Mesenchymal stem cell (in vitro differentiated cells and primary cell): ENCODE measurements at places on chromosomes 12 and 14.
A peak's percentile ranks its signal among the peaks of the same experiment; 100 is the strongest.

DNA sequence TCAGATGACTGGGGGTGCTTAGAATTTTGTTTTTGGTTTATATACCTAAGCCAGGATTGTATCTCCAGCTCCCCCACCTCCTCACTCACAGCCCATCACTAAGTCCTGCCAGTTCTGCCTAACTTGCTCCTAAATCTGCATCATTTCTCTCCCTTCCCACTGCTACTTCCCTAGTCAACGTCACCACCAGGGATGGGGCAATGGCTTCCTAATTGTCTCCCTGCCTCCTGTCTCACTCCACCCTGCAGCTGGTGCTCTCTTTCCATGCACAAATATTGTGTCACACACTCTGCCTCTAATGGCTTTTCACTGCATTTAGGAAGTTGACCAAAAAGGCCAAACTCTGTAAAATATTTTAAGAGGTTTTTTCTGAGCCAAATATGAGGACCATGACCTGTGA is 11.5 kb downstream of the OAS2 start:
- DNase-seq, result no peak
- H3K36me3 ChIP-seq, result no peaks in the 10 kb centered on the region
- no peaks in the 10 kb centered on the region for H3K4me1 ChIP-seq
- H3K27me3 ChIP-seq, result no peaks in the 10 kb centered on the region
- no peak overlapping the region for H3K27ac ChIP-seq

GRCh38 chr14:100476012-100476822 is 111.0 kb downstream of the BEGAIN start:
- peaks cover 29% of the 10 kb centered on the region for H3K4me1 ChIP-seq
- no peaks in the 10 kb centered on the region for H3K27me3 ChIP-seq
- peak; percentile 93 for DNase-seq

GRCh38 chr12:67069451-67070306 is 199.5 kb upstream of the CAND1 start:
- peaks cover 14% of the 10 kb centered on the region for H3K27me3 ChIP-seq
- no peaks in the 10 kb centered on the region for H3K36me3 ChIP-seq
- H3K27ac ChIP-seq, result no peak overlapping the region
- peak; percentile 17 for DNase-seq
- H3K4me3 ChIP-seq, result peak overlapping the region; percentile 69

- H3K27me3 ChIP-seq, result no peaks in the 10 kb centered on the region
- no peak overlapping the region for H3K4me3 ChIP-seq
- no peak overlapping the region for H3K27ac ChIP-seq
These were observed 7.8 kb downstream of the LRRC10 start for GRCh38 chr12:69602954-69603353.

DNA sequence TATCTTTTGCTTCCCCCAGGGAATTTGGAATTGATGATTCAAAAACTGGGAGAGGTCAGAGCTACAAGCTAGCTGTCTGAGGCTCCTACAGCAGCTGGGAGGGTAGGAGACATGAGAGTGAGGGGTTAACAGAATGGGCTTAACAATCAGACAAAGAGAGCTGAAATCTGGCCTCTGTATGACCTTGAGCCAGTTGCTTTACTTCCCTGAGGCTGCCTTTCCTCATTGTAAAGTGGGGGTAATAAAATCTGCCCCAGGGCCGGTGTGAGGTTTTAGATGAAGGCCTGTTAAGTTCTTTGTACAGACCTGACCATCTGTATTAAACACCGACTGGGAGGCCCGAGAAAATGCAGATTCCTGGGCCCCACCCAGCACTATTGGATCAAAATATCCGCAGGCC is 164.3 kb upstream of the NOS1 start:
- no peak overlapping the region for H3K4me3 ChIP-seq
- peaks cover 82% of the 10 kb centered on the region for H3K27me3 ChIP-seq
- no peak overlapping the region for H3K27ac ChIP-seq
- H3K4me1 ChIP-seq, result no peaks in the 10 kb centered on the region
- H3K36me3 ChIP-seq, result no peaks in the 10 kb centered on the region
- DNase-seq, result no peak

DNA sequence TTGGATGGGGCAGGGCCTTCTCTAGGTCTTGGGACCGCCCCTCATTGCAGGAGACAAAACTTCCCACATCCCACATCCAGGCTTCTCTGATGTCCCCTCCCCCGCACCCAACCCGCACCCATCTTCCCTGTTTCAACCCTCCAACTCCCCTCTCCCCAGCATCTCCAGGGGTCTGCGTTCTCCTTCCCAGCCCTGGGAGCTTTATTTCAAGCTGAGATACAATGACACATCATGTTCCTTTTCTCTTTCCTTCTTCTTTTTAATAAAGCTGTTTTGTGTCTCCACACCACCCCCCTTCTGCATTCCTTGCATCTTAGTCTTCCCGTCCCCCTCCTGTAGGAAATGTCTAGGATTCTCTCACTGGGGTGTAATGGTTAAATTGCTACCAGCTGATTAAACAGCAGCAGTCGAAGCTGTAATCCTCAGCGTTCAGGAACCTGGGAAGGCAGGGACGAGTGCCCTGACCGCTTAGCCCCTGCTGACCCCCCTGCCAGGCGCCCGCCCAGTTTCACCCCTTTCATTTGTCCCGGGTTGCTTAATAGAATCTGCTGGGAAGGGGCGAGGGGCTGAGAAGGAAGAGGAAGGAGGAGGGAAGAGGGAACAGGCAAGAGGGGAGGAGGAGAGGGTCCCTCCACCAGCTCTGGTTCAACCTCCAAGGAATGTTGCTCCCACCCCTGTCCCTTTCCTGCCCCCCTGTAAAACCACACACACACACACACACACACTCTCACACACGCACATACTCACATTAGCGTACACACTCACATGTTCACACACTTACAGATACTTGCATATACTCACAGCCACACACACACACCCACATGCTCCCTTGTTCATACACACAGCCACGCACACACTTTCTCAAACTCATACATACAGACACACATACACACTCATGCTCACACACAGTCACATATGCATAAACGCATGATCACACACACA is 104.5 kb upstream of the MED13L start:
- no peaks in the 10 kb centered on the region for H3K27me3 ChIP-seq
- peaks cover 30% of the 10 kb centered on the region for H3K4me1 ChIP-seq
- H3K4me3 ChIP-seq, result no peak overlapping the region
- DNase-seq, result peak; percentile 95
- H3K36me3 ChIP-seq, result no peaks in the 10 kb centered on the region

GRCh38 chr12:1369460-1369859 is 224.9 kb downstream of the FBXL14 start:
- peak; percentile 87 for DNase-seq
- H3K27me3 ChIP-seq, result no peaks in the 10 kb centered on the region
- peaks cover 13% of the 10 kb centered on the region for H3K36me3 ChIP-seq

DNA sequence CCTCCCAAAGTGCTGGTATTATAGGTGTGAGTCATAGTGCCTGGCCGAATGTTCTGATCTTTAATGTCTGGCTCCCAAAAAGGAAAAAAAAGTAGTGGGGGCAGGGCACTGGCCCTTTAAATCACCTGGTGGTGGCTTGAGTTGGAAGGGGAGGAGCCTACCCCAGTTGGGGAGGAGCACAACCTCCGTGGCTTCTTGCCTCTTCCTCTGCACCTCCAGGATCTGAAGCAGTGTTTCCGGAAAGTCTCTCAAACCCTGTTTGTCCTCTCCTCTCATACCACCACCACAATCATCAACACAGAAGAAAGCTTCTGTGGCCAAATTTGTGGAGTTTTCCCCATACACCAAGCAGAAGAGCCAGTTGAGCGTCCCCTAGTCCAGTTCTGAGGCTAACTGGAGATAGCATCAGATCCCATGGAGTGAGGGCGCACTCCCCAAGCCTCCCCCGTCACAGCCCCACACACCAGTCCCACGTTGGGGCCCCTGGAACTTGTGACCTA is 24.3 kb upstream of the RCOR1 start:
- H3K4me3 ChIP-seq, result no peak overlapping the region
- H3K27ac ChIP-seq, result no peak overlapping the region
- H3K4me1 ChIP-seq, result peaks cover 2% of the 10 kb centered on the region
- no peaks in the 10 kb centered on the region for H3K36me3 ChIP-seq

GRCh38 chr14:75231320-75231719 is 47.3 kb upstream of the FOS start:
- no peaks in the 10 kb centered on the region for H3K27me3 ChIP-seq
- H3K4me3 ChIP-seq, result no peak overlapping the region
- H3K27ac ChIP-seq, result no peak overlapping the region
- peaks cover 7% of the 10 kb centered on the region for H3K4me1 ChIP-seq
- H3K36me3 ChIP-seq, result no peaks in the 10 kb centered on the region

DNA sequence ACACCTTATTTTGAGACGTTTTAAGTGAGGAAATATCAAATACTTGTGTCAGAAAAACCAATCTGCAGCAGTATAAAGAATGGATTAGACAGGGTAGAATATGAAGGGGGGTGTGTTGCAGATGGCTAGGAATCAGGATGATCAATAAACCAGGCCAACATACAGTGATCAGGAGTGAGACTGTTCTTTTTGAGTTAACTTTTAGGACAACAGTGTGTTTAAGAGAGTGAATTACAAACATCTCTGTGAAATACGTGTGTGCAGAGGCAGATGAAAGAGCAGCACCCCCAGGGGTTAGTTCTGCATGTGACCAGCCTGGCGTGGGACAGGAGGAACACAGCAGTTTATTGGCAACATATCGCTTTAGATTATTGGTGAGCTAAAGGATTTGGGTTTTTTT is 10.6 kb upstream of the NRDE2 start:
- H3K36me3 ChIP-seq, result no peaks in the 10 kb centered on the region
- DNase-seq, result no peak
- no peak overlapping the region for H3K27ac ChIP-seq

DNA sequence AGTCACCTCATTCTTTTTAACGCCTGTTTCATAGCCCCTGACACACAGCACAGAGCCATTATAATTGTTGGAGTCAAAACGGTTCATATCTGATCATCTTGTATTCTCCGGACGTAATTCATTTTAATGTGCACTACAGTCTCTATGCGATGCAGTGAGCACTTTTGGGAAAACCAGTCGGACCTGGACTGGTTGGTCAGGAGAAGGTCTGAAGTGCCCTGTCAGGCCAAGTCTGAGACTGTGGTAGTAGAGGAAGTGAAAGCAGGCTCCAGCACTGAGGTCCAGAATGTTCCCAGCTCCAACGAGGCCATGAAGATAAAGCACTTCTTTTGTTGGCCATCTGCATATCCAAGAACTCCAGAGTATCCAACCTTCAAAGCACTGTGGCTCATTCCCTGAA is 117.1 kb upstream of the NCOR2 start:
- no peaks in the 10 kb centered on the region for H3K36me3 ChIP-seq
- DNase-seq, result peak; percentile 59
- peak overlapping the region; percentile 96 for H3K27ac ChIP-seq
- no peaks in the 10 kb centered on the region for H3K27me3 ChIP-seq

DNA sequence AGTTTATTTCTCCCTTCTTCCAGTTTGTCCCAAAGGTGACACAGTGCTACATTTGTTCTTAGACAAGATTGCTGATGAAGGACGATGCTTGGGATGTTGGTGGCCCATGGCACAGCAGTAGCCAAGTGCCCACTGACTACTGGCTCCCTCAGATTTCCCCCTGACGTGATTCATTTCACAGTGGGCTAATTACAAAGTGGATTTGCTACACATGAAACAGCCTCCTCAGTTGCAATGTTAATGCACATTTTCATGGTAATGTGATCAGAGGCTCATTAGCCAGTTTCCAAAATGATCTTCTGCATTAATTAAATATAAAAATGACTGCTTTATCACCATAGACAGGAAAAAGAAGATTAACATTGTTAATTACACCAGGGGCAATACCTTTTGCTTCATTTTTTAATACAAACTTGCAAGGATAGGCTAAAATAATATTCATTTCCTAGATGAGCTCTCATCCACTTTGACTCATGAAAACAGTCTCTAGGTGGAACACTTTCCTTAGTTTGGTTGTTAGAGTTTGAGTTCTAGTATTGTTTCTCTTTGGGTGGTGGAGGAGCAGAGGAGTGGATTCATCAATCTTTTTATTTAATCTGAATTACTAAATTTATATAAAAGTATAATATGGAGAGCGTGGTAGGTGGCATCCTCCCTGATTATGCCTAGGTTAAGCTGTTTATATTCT is 250.9 kb downstream of the PDZRN4 start:
- DNase-seq, result no peak
- no peak overlapping the region for H3K27ac ChIP-seq
- peaks cover 1% of the 10 kb centered on the region for H3K4me1 ChIP-seq
- no peak overlapping the region for H3K4me3 ChIP-seq
- no peaks in the 10 kb centered on the region for H3K36me3 ChIP-seq

DNA sequence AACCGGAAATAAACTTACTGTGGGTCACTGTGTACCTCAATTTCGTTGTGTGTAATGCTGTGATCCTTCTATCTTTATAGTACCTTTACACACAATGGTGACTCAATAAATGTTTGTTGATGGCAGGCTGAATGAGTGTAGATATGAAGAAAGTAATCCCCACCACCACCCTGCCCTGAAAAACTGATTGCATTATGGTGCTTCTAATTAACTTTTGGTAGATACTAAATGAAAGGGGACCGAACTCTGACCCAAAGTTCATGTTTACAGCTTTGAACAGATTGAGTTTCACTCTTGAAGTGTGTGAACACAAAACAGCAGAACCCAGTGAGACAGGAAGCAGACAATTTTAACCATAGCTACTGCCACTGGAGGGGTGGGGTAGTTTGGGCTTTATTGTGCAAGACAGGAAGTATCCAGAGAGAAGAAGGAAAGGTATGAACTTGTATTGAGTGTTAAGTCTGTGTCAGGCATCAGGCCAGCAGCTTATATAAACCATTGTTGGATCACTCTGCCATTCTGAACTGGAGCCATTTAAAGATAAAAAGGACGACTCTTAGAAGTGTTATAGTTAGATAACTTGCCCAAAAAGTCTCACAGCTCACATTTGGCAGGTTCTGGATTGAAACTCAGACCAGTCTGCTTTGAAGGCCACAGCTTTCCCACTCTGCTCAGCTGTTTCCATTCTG is 197.0 kb upstream of the AMIGO2 start:
- no peaks in the 10 kb centered on the region for H3K27me3 ChIP-seq
- peak; percentile 55 for DNase-seq
- no peak overlapping the region for H3K4me3 ChIP-seq
- H3K36me3 ChIP-seq, result no peaks in the 10 kb centered on the region

DNA sequence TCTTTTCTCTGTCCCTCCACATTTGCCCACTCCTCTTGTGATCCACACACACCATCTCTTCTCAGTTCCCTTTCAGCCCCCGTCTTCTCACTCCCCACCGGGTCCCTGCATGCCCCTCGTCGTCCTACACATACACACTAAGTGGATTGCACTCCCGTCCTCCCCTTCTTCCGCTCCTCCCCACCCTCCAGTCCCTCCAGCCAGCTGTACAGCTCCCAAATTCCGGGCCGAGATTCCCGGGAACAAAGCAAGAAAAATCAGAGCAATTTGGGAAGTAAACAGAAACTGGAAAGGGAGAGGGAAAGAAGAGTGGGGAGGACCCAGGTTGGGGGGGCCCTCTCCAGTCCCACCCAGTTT is 282 bp upstream of the IGFBP6 start:
- peak; percentile 32 for DNase-seq
- no peaks in the 10 kb centered on the region for H3K36me3 ChIP-seq
- peak overlapping the region; percentile 66 for H3K4me3 ChIP-seq
- peaks cover 9% of the 10 kb centered on the region for H3K27me3 ChIP-seq
- no peak overlapping the region for H3K27ac ChIP-seq
- H3K4me1 ChIP-seq, result peaks cover 25% of the 10 kb centered on the region

GRCh38 chr12:75720812-75721641 is 209.6 kb upstream of the KRR1 start:
- no peak overlapping the region for H3K4me3 ChIP-seq
- no peak for DNase-seq
- H3K27me3 ChIP-seq, result no peaks in the 10 kb centered on the region
- peaks cover 5% of the 10 kb centered on the region for H3K4me1 ChIP-seq

GRCh38 chr12:15152456-15152855 is 68.8 kb downstream of the RERG start:
- no peaks in the 10 kb centered on the region for H3K4me1 ChIP-seq
- peak overlapping the region; percentile 0 for H3K27ac ChIP-seq
- no peaks in the 10 kb centered on the region for H3K36me3 ChIP-seq
- peak; percentile 42 for DNase-seq
